ENCODE measurements at places on chromosomes 6 and 20.

DNA sequence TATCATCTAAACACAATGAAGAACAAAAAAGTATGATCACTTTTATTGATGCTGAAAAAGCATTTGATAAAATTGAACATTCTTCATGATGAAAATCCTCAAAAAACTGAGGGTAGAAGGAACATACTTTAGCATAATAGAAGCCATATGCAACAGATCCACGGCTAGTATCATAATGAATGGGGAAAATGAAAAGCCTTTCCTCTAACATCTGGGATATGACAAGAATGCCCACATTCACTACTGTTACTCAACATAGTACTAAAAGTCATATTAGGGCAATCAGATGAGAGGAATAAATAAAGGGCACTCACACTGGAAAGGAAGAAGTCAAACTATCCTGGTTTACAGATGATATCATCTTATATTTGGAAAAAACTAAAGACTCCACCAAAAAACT is 256.6 kb downstream of the RFPL4B start:
- DNase-seq, result no peak

GRCh38 chr6:111774346-111774703 is 98.9 kb downstream of the FYN start:
- no peak for DNase-seq

DNA sequence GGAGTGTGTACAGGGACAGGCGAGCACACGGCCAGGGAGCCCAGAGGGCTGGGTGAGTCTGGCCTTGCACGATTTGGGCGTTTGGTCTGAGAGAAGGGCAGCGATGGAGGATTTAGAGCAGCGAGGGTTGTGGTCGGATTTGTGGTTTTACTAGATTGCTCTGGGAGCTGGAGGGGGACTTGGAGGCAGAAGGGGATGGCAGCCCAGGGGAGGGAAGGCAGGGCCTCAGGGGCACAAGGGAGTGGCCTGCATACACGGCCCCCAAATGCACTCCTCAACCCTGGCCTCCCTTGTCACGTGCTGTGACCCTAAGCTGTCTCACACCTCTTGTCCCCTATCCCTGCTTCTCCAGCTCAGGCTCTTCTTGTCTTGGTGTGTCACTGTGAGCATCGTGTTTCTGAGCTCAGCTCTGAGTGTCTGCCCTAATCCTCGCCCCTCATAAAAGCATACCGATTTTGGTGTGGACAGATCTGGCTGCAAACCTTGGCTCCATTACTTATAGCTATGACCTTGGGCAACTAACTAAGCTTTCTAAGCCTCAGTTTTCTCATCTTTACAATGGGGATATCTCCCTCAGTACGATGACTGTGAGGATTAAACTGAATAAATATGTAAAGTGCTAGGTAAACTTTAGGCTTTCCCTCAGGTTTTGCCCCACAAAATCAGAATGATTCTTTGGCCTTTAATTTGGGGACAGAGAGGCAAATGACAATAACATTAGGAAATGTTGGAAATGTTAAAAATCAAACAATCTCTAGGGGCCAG is 120.1 kb upstream of the ARMC2 start:
- DNase-seq, result no peak

DNA sequence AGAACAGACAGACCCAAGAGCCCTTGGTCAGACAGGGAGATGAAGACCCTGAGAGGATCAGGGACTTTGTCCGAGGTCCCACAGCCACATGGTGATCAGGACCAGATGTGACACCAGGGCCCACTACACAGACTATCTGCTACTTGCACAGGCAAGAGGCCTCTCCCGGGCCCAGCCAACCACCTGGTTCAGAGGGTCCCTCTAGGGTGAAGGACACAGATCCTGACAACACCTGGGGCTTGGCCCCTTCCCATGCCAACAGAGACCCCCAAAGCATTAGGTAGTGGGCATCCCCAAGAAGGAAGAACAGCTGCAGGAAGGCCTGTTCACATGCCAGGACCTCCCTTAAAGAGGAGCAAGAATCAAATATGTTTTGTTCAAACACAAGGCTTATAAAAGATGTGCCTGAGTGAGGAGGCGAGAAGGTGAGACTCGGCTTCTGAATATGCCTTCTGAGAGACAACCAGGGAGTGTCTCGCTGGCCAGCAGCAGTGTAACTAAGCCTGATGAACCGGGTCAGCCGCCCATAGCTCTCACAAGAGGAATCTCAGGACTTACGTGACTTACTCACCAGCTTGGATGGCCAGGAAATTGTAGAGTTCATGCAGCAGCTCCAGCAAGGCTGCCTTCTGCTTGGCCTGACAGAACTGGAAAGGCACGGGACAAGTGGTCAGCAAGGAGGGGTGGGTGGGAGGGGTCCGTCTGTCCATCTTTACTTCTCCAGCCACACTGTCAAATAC is 5.0 kb downstream of the LEMD2 start:
- no peak for DNase-seq

DNA sequence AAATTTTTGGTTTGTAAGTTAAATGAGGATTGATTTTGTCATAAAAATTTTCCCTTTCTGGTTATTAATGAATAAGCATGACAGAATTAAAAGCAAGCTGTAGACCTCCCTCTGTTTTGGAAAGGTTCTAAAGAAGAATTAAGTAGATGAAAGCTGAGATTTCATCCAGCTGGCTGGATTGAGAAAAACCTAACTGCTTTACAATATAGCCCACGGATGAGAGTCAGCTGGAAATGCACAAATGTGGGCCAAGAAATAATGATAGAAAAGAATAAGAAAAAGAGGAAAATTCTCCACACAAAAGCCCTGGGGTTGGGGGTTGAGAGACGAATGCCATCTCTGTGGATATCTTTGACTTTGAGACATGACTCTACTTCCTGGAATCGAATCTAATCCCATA is 631.6 kb downstream of the HDGFL1 start:
- no peak for DNase-seq

GRCh38 chr20:45861221-45862075 is 4.0 kb downstream of the ZSWIM3 start:
- no peak for DNase-seq

DNA sequence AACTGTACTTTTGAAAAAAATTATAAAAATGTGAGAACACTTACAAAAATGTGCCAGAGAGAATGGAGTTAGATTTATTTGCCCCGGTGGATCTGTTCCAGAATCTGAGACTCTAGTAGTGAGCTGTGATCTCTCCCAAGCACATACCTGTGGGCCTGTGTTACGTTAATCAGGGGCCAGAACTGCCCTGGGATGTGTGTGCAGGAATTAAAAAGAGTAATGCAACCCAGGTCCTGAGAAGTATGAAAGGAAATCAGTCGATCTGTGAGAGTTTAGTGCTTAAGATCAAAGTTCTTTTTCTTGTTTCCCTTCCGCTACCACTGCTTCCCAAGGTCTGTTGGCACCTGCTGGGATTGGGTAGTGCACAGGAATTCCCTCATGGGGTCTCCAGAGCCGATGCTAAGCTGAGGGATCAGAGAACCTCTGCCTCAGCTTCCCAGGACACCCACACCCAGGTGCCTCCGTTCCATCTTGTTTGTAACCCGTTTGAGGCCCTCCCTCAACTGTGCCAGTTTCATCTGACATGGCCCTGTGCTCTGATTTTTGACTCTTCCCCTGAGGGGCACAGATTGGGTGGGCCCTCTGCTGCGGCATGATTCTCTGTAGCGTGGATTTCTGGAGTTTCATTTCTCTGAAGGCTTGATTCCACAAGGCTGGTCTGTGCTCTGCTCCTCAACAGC is 87.7 kb downstream of the RREB1 start:
- DNase-seq, result no peak

GRCh38 chr20:47209982-47210381 is 146.5 kb downstream of the ZMYND8 start:
- DNase-seq, result no peak

- DNase-seq, result no peak
Observed at GRCh38 chr6:152746172-152746553, 4.4 kb upstream of the VIP start.

- DNase-seq, result no peak
Observed at GRCh38 chr6:134819863-134820800, 129.8 kb downstream of the ALDH8A1 start.

GRCh38 chr6:67667637-67668422 is 967.3 kb upstream of the ADGRB3 start:
- no peak for DNase-seq

- DNase-seq, result no peak
Observed at GRCh38 chr6:25150031-25150430, 129.1 kb upstream of the CARMIL1 start.

DNA sequence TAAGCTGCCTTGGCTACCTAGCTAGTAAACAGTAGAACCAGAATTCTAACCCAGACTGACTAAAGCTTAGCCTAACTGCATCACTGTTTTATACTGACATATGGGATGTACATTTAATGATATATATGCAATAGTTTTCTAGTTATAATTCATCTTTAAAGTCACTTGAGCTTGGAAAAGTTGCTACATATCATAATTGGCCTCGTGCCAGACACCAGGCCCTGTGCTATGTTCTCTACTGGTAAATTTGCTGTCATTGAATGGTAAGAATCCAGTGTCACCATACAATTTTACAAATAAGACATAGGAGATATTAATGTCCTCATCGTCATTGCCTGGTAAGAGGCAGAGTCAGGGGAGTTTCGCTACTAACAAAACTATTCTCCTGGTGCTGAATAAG is 396.8 kb downstream of the CDKAL1 start:
- DNase-seq, result no peak

DNA sequence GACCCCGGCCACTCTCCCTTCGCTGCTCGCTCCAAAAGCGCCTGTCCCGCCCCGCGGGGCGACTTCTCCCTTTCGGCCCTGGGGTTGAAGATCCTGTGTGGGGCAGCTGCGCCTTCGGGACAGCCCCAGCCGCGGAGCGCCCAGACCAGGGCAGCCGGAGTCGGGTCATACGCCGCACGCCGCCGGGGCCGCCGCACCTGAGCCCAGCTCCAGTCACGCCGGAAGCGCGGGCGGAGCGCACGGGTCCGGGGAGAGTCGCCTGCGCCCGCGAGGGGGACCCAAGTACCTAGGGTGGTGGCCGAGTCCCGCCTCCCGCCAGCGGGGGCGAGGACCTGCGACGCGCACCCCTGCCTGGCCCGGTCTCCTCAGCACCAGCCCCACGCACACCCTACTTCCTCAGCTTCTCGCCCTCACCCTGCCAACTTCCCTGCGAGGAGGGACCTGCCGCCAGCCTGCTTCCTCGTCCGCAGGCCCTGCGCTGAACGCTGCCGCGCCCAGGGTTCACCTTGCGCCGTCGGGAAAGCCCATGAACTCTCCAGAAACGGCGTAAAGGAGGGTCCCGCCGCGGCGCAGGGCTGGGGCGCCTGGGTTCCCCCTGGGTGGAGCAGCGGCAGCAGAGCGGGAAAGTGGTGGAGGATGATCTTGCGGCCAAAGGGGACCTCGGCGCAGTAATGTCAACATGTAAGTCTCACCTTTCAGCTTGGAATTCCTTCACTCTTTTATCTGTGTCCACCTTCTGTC is at the start of gene ADGRG6:
ADGRG6 (plus strand) TSS at position 357 of the 741 bp plus-strand sequence; CDS start at position 680, 323 bp downstream.
- no peak for DNase-seq

DNA sequence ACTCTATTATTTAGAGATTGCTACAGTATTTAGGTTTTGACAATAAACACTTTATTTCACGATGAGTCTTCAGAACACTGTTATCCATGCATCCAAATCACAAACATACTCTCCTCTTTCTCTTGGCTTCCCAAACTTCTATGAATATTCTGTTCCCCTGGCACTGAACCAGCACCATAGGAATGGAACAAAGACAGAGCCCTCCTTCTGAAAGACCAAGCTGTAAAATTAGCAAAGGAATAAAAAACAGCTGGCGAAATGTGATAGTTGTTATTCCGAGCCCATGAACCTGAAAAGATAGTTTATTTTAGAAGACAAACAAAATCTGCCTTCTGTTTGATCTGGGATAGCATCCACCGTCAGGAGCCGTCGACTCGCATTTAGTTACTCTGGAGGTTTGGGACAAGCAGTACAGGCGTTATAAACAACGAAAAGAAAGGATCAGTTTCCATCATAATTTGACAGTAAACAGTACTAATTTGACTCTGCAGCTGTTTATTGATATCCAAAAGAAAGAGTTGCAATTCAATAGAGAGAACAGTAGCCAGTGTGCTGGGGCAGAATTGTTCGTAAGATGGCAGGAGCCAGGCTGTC is 161.4 kb downstream of the CLIC5 start:
- no peak for DNase-seq

DNA sequence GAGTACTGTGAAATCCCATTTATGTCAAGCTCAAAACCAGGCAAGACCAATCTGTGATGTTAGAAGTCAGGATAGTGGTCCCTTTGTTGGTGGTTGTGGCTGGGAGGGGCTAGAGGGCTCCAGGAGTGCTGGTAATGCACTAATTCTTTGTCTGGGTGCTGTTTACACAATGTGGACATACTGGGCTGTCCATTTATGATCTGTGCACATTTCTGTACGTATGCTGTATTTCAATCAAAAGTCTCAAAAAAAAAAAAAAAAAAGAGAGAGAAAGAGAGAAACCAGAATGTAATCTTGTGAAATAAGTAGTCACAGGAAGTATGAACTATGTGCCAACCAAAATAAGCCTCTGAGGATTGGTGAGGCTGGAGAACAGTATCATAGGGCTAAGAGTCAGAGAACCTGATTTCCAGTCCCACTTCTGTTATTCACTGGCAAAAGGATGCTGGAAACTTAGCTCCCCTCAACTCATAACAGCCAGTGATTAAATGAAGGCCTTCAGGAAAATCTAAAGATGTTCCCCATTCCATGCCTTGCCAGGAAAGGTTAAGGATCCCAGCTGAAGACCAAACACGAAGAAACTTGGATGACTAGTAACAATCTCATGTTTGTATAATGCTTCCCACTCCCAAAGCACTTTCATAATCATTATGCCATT is 19.6 kb upstream of the TRAM2 start:
- no peak for DNase-seq

DNA sequence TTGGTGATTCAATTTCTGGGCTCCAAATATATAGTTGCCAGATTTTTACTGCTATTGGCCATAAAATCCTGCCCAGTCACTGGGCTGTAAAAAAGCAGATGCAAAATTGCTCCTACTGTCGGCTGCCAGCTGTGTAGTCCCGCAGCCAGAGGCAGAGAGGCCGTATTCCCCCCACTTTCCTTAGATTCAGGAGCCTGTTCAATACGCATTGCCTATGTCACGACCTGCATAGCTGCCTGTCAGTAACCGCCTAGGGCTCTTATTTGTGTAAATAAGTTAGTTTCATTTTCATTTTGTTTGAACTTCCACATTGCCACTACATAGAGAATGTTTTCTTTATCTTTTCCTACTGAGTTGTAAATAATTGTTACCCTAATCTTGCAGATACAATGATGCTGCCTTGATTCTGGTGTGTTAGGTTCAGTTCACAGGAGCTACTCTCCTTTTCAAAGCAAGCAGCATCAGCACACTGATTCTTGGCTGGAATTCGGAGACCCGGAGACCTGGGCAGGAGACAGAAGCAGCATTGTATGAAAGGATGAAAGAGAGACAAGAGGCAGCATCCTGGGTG is 46.0 kb upstream of the UST start:
- DNase-seq, result no peak

- no peak for DNase-seq
Observed at GRCh38 chr6:129032602-129033001, 149.7 kb downstream of the LAMA2 start.

GRCh38 chr20:52410182-52410647 is 218.6 kb upstream of the ZFP64 start:
- DNase-seq, result no peak

GRCh38 chr6:24858177-24858653 is 59.5 kb upstream of the ARMH2 start:
- no peak for DNase-seq

- no peak for DNase-seq
Observed at GRCh38 chr6:25544833-25545232, 107.2 kb upstream of the SCGN start.
